ENCODE measurements at places on chromosomes 11 and 22.

- no peak for DNase-seq
These were observed 108.8 kb downstream of the NAV2 start for GRCh38 chr11:19821412-19821875.

DNA sequence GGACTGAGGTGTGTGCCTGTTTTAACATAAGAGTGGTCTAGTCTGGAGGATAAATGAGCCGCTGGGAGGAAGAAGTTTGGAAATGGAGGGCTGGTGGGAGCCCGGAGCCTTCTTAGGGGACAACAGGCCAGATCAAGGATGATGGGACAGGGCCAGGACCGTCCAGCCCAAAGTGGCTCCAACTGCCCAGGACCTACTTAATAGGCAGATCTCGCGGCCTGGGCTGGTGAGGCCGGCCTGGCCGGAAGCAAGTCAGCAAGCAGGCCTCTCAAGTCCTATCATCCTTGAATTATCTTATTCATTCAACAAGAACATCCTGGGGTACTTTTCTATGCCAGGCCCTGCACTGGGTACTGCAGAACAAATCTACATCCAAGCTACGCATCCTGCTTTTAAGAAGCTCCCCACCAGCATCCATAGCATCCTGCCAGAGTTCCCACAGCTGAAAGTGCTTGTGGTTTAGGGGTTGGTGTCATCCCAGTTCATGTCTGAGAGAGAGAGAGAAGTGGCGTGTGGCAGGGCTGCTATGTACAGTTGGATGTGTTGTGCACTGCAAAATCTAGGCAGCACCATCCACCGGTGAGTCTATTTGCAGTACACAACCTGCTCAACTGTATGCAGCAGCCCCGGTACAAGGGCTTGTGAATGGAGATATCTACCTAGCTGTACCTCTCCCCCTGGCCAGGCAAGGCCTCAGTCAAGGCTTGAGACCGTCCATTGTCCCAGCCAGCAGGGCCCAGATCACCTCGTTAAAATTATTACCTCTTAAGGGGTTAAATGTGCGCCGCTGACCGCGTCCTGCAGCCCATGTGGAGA is 82.1 kb downstream of the FBLN1 start:
- no peak for DNase-seq

GRCh38 chr22:43228330-43228729 is 41.4 kb upstream of the TTLL12 start:
- DNase-seq, result no peak

DNA sequence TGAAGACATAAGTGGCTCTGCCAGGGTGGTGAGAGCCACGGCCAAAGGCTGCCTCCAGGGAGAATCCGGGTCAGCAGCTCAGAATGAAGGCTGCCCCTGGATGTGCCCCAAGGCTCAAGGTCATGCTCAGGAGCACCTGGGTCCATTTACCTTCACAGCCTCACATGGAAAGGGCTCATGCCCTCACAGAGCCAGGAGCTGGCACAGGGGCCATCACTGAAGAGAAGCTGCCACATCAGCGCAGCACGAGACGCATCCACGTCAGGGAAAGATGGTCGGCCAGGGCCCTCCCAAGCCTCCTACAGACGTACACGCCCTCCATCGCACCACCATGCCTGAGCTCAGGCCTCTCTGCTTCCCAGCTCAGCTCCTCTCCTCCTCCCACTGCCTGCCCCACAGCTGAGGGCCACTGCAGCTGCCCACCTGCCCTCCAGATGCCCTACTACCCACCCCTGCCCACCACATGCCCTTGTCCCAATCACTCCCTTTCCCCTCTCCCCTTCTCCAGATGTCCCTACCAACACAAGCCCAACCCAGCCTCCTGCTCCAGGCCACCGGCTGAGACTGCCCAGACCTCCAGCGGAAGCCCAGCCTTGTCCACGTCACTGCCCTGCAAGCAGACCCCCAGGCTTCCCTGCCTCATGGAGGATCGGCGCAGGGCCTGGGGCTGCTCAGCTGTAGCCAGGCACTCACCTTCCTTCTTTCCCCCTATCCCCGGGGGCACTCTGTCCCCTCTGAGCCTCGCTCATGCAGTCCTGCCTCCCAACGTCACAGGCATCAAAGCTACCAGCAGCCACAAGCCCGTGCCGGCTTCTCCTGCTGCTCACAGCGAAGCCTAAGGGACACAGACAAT is 144.1 kb downstream of the SHANK2 start:
- no peak for DNase-seq

DNA sequence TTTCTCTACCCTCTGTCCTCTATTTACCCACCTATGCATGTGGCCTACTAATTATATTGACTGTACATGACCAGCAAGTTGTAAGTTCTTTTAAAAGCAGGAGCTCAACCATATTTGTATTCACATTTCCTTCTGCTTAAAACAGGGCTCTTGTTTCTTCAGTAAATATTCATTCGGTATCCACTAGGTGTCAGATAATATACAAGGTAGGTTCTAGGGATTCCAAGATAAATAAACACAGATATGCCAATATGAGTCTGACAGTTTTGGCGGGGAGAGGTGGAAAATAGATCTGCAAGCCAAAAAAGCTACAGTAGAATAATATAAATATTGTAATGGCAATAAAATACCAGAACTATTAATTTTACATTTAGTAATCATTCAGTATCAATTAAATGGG is 15.3 kb upstream of the RAB30 start:
- no peak for DNase-seq

- peak; percentile 23 for DNase-seq
These were observed 49.9 kb downstream of the STIM1 start for GRCh38 chr11:3905080-3905953.

DNA sequence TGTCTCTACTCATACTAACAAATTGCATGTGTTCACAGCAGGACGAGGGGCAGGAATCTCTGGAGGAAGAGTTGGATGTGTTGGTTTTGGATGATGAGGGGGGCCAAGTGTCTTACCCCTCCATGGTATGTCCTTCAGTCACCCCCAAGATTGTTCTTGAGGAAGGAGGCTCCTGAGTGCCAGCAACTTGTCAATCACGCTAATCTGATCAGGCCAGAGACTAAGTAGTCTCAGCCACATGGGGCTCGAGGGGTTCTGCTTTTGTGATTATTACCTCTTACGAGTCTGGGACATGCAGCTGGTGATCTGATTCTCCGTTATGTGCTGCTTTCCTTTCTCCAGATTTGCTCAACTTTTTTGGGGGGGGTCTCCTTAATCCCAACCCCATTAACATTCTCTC is 54.3 kb downstream of the CTNND1 start:
- DNase-seq, result no peak

DNA sequence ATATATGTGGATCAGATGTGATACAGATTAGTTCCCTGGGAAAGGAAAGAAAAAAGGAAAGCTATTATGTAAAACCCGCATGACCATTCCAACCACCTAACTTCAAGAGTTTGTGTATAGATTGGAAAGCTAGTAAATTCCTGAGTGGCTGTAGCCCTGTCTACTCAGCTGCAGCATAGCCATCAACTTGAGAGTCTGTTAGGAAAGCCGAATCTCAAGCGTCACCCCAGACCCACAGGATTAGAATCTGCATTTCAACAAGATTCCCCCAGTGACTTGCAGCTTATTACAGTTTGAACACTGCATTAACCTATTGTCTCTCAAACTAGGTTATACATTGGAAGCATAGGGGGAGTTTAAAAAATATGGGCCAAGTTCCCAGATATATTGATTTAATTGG is 921.7 kb downstream of the LRRC4C start:
- no peak for DNase-seq

DNA sequence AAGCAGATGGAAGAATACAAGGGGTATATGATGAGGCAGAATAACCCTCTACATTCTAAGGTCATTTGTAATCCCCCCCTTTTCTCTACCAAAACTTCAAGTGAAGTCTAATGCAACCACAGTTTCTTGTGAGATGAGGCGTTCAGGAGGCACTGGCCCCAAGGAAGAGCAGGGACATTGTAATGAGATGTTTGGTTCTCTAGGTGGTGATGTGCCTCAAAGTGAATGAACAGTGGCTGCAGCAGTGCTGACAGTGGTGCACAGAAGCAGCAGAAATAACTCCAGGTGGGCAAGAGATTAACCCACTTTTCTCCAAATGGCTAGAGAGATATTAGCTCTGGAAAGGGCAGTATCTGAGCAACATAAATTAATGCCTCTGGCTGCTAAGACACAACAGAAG is 33.8 kb downstream of the PDGFD start:
- DNase-seq, result no peak

DNA sequence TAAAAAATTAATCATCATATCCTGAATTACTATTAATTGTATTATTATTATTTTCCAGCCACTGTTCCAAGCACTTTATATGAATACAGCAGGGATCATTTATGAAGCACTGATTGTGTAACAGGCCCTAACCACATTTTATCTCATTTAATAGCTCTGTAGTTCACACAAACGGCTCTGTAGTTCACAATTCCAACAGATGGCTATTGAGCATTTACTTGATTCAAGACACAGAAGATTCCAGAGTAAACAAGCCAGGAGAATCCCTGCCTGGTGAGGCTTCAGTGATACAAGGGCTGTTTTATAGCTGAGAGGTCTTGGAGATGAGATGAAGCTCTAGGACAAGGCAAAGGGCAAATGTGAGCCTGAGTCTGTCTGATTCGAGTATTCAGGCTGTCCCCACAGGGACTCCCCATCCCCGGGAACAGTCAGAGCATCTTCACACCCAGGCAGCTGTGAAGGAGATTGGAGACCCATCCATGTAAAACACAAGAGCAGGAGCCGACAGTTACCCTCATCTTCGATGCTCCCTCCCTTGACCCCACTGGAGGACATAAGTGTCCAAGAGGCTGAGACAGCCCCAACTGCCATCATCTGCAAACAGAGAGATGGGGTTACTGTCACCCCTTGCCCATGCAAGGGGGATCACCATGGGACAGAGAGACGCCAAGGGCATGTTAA is 222.5 kb downstream of the MN1 start:
- DNase-seq, result no peak

DNA sequence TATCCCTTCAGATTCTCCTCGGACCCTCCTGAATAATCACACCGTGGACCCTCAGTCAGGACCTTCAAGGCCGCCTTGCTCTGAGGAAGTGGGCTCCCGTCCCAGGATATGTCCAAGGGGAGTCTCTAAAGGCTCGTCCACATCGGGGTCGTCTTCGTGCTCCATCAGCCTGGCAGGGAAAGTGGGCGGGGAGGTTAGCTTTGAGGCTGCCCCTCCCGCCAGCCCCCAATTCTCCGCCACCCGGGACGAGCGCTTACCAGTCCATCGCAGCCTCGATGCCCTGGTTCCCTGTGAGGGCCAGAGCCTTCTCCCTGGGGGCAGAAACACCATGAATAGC is 472 bp downstream of the UBXN1 start:
- DNase-seq, result no peak

DNA sequence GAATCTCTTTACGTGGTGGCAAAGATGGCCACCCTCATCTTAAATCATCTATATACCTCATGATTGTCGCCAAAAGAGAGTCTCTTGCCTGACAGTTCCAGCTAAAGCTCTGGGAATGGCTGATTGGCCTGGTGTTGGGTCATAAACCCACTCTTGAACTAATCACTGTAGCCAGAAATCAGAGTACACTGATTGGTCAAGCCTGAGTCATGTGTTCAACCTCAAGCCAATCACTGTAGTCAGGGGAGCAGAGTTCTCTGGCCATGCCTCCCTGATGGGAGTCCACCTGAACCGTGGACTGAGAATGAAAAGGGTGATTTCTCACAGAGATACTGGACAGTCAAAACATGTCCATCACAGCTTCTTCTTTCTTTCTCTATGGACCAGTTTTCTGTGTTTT is 45.8 kb downstream of the RCN1 start:
- DNase-seq, result no peak

- no peak for DNase-seq
These were observed 112.7 kb upstream of the OR4B1 start for GRCh38 chr11:48103621-48104567.

DNA sequence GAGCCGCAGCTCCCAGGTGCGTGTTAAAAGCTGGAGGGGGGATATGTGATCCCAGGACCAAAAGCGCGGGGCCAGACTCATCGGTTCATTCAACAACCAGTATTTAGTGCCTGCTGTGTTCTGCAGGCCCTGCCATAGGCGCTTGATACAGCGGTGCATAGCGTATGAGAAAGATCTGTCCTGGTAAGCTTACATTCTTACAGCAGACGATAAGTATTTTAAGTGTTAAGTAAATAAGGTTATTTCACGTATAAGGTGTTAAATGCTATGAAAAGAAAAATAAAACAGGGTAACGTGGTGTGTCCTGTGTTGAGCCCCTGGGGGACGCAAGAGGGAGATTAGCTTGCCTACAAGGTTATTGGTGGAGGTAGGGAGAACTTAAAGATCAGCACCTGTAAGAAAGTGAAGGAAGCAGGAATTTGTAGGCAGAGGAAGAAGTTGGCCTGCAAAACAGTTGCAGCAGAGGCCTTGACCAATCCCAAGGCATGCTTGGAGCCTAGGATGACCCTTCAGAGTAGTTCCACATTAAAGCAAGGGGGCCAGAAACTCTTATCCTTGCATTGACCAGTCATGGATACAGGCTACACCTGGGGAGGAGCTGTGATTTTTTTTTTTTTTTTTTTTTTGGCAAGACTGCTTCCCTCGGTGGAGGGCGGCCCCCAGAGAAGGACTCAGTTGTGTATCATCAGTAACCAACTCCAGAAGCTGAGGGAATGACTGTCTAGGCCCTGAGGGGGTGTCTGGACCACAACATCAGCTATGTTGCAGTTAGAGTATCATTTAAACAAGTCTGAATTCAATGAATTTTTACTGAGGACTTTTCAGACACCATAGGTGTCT is 487 bp upstream of the LIPT2 start:
- DNase-seq, result no peak

DNA sequence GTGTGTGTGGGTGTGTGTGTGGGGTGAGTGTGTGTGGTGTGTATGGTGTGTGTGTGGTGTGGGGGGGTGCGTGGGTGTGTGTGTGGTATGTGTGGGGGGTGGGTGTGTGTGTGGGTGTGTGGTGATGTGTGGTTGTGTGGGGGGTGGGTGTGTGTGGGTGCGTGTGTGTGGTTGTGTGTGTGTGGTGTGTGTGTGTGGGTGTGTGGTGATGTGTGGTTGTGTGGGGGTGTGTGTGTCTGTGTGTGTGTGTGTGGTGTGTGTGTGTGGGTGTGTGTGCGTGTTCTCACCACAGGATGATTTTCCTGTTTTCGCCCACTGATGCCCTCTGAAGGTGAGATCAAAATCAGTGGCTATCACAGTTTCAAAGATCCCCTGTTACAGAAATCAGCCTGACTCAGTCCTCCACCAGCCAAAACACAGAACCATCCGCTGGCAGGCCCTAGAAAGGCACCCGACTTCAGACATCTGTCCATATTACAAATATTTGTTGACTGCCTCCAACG is 24.7 kb downstream of the CPT1A start:
- DNase-seq, result no peak

DNA sequence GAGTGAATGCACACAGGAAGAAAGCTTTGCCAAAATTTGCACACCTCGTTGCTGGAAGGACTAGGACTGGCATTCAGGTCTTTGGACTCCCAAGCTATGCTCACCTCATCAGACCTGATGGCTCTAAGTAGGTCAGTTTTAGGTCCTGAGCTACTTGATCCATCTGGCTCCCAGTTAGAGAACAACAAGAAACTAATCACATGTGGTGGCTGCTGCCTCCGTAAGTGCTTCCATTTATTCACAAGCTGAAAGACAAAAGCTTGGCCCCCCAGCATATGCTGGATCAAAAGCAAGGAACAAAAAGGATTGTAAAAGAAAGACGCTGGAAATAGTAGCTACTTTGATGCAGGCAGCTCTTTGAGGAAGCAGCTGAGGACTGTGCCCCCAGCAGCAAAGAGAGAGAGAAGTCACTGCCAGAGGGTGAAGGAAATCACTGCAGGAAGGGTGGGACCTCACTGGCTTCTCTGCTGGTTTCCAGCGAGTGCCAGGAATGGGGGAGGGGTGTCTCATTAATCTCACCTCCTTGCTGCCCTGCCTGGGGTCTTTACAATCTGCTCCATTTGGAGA is 268.9 kb downstream of the KIRREL3 start:
- DNase-seq, result no peak

GRCh38 chr11:78192223-78192719 is 3.6 kb downstream of the USP35 start:
- no peak for DNase-seq
